ENCODE measurements at places on chromosomes 1 and 21.

GRCh38 chr1:24872061-24872850, 57.8 kb downstream of the RUNX3 start:
- DNase-seq, result no peak

GRCh38 chr1:22296701-22297591, 154.0 kb upstream of the WNT4 start:
- no peak for DNase-seq

DNA sequence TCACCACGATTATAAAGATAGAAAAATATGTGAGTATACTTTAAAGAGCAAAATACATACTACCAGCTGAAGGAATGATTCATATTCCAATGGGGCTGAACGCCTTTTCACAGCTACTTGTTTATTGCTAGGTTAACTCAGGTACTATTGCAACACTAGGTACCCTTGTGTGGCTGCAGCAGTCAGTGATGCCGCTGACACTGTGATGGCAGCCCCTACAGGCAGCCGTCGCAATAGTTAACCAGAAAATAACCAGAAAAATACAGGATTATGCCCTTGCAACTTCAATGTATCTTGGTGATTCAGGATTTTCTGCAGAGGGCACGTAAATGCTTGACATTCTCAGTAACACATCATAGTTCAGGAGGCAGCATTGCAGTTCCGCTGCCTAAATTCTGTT, 1.6 kb upstream of the MARK1 start:
- peak; percentile 4 for DNase-seq

- DNase-seq, result no peak
Measured at GRCh38 chr21:44509539-44509938, 30.5 kb downstream of the KRTAP10-1 start.

- DNase-seq, result no peak
Measured at GRCh38 chr1:198729195-198729863, 90.5 kb downstream of the PTPRC start.

DNA sequence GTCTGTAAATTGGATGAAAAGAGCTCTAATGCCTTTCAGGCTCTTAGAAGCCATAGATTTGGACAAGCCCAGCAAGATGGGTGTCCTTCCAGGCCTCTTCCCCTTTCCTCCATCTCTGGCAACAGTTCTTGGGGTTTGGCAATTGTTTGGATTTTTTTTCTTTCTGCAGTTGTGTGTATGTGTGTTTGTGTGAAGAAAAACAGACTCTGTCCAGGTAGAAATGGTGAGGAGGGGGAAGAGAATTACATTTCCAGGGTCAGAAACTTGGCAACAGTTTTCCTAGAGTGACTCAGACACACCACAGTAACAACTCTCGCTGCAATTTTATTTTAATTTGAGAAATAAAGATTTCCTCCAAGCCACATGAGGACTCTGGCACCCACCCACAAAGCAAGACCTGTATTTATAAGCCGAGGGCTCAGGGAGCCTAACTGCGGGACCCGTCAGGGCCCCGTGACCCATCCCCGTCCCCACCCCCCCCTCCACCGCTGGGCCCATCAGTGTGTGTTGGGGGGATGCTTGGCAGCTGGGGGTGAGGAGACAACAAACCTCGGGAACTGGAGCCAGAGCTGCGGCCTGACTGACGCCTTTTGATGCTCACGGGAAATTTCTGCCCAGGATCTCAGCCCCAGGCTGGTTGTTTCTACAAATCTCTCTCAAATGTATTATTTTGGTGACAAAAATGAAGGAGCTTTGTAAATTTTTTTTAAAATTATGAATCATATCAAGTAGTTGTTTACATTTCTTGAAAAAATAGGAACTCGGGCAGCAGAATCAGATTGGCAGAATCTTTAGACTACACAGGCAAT, 4.4 kb downstream of the TMEM200B start:
- DNase-seq, result peak; percentile 12

GRCh38 chr1:44275991-44276405, 62.7 kb downstream of the DMAP1 start:
- peak; percentile 36 for DNase-seq

- DNase-seq, result no peak
Measured at GRCh38 chr1:203444171-203444576, 31.4 kb upstream of the PRELP start.

GRCh38 chr1:246843876-246844275, 87.9 kb downstream of the AHCTF1 start:
- no peak for DNase-seq

DNA sequence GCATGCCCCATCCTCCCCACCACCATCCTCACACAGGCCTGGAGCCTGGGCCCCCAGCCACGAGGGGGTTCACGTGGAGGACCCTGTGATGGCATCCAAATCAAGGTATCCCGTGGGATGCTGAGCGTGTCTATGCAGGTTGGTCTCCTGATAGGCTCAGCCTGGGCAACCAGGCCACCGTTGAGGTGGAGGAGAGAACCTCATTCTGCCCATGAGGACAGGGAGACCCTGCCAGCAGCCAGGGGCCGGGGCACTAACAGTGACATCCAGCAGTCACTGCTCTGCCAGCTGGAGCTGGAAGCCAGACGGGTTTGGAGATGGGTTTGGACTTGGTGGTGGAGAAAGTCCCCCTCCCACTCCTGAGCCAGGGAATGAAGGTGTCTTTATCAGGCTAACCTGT, 582.8 kb downstream of the MATN1 start:
- no peak for DNase-seq

- DNase-seq, result peak; percentile 78
Measured at GRCh38 chr21:39845571-39846130, 21.6 kb upstream of the PCP4 start.

DNA sequence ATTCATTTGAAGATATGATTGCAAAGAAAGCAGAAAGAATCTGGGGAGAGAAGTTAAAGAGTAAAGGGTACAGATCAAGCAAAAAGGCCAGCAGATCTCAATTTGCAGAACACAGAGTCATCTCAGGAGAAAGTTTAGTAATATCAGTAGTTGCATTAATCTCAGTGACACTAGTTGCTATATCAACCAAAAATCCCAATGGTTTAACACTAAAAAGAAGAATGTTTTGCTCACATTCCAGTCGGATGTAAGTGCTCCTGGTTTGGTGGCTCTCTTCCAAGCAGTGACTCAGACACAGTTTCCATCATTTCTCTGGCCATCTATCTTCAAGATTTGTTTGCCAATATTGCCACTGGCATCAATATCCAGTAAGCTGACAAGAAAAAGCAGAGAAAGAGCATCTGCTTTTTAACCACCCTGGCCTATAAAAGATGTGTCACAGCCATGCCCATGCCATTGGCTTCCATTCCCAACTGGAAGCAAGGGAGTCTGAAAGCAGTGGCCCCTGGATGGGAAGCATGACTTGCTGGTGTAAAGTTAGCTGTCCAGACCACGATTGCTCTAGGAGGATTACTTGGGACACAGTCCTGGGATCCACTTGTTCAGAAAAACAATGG, 45.5 kb upstream of the AIM2 start:
- peak; percentile 88 for DNase-seq

DNA sequence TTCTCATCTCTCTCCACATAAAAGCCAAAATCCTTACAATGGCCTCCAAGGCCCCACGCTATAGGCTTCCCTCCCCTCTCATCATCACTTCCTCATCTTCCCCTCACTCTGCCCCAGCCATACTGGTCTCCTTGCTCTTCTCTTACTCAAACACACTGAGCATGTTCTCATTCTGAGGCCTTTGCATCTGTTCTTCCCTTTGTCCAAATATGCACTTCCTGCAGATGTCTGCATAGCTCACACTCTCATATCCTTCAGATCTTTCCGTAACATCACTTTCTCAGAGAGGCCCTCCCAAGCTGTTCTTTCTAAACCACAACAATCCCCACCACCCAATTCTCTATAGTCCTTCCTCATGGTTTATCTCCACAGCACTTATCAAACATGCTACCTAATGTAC, 284.1 kb downstream of the HHIPL2 start:
- no peak for DNase-seq

GRCh38 chr1:29162476-29163138, 19.1 kb downstream of the SRSF4 start:
- no peak for DNase-seq

GRCh38 chr1:40658751-40659648, 6.5 kb downstream of the RIMS3 start:
- no peak for DNase-seq

DNA sequence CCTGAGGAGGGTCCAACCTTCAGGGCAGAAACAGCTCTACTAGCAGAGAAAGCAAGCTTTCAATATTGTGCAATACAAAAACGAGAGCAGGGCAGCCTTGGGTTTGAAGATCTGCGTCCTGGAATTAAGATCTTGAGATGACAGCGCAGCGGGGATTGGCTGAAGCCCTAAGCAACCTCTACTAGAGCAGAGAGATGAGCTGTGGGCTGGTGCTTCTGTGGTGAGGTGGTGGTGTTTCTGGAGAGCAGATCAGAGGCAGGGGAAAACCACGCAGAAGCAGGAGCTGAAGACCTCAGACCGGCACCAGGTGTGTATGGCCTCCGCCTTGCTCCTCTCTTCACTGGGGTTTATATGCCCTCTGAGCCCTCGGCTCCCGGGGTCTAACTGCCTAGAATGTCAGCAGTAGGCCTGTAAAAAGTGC, 12.5 kb downstream of the TRAF3IP3 start:
- DNase-seq, result no peak

DNA sequence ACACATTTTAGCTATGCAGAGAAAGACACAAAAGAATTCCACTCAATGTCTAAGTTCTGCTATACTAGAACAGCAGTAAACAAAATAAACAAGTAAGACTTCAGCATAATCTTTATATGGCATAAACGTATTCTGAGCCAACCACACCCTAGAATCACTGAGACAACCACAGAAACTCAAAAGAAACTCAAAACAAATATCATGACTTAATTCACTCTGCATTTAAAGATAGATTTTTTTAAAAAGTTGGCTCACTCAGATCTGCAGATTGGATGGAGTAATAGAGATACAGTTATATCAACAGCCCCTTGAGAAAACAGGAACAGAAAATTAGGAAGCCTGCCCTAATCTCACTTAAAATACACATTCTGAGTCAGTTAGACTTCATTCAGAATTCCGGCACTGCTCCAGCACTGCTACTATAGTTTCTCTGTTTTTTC, 95.0 kb downstream of the COL24A1 start:
- DNase-seq, result no peak

DNA sequence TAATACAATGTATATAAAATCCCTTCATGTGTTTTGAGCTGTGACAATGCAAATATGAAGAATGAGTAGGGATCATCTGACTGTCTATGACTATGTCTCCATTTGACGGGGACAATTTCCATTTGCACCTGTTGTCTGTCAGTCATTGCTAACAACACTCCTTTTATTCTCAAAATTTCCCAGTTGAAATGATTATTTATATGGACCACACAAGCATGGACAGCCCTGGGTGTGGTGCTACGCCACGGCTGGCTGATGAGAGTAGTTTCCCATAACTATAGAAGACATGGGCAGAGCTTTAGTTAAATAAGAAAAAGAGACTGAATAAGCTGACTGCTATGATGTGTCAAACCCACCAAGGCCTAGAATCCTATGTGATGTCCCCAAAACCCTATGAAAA, 135.8 kb downstream of the MAP3K21 start:
- DNase-seq, result no peak

DNA sequence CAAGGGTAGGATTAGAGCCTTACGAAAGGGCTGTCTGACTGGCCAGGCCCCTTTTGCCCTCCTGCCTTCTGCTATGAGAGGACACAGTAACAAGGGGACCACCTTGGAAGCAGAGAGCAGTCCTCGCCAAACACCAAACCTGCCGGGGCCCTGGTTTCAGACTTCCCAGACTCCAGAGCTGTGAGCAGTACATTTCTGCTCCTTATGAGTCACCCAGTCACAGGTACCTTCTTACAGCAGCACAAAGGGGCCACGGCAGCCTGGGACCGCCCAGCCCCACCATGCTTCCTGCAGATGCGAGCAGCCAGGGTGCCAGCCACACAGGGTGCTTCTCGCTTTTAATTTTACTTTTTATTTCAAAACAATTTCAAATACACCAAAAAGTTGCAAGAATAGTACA, 17.2 kb upstream of the POFUT2 start:
- no peak for DNase-seq

- DNase-seq, result peak; percentile 9
Measured at GRCh38 chr21:21200939-21201615, 202.9 kb downstream of the NCAM2 start.

DNA sequence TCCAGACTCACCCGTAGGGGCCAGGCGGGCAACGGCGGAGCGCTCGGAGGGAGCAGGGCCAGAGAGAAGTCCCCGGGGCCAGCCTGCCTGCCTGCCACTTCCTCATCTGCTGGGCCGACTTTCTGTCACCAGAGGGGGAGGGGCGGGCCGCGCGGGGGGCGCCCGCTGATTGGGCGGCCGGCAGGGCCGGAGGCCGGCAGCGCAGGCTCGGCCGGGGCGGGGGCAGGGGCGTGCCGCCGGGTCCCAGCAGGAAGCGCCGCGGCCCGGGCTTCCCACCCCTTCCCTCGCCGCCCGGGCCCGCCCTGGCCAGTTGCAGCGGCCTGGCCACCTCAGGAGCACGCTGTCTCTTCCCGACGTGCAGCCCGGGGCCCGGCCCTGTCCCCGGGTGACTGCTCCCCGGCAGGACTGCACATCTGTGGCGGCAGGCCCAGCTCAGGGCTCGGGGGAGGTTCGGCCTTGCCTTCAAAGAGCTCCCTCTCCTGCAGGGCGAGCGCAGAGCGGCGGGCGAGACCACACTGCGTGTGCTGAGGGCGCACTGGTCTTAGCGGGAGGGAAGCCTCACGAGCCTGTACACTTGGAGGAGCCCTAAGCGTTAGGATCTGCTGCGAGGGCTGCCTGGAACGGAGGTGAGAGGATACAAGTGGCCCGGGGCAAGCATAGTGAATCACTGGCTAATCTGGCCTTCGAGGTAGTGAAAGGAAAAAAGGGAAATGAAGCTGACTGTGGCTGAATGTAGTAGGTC, at the start of gene ELOVL1:
ELOVL1 (minus strand) TSS at position 108 of the 742 bp plus-strand sequence. CDS start 2,402 bp downstream, outside the sequence.
- peak; percentile 91 for DNase-seq

GRCh38 chr1:169100208-169100607, 6.3 kb upstream of the ATP1B1 start:
- DNase-seq, result no peak

- no peak for DNase-seq
Measured at GRCh38 chr1:34946211-34946610, 16.8 kb upstream of the DLGAP3 start.

DNA sequence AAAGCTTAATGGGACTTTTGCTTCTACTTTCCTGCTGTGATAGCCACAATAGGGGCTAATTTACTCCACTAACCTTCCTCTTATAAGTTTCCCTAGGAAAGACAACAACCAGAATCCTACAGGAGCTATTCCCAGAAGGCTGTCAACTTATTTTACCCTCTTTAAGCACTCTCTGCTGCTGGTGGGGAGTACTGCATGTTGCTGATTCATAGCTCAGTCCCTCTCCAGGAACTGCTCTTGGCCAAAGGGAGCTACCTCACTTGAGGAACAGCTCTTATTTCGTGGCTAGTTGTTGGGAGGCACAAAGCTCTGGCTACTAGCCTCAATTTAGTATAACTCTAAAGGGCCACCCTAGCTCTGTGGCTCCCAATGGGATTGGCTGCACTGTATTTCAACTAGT, 37.2 kb downstream of the ADSS2 start:
- peak; percentile 43 for DNase-seq
